ENCODE measurements at places on chromosomes 4 and X.

GRCh38 chr4:184825141-184825895, 450 bp downstream of the ACSL1 start:
- no peak for DNase-seq

DNA sequence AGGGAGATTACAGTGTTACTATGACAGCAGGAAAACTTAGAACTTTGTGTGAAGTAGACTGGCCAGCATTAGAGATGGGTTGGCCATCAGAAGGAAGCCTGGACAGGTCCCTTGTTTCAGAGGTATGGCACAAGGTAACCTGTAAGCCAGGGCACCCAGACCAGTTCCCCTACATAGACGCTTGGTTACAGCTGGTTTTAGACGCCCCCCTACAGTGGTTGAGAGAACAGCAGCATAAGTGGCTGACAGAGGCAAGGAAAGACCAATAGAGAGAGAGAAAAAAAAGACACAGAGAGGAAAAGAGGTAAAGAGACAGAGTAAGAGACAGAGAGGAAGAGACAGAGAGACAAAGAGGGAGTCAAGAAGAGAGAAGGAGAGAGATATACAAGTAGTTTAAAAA, 144.5 kb downstream of the GC start:
- DNase-seq: no peak

DNA sequence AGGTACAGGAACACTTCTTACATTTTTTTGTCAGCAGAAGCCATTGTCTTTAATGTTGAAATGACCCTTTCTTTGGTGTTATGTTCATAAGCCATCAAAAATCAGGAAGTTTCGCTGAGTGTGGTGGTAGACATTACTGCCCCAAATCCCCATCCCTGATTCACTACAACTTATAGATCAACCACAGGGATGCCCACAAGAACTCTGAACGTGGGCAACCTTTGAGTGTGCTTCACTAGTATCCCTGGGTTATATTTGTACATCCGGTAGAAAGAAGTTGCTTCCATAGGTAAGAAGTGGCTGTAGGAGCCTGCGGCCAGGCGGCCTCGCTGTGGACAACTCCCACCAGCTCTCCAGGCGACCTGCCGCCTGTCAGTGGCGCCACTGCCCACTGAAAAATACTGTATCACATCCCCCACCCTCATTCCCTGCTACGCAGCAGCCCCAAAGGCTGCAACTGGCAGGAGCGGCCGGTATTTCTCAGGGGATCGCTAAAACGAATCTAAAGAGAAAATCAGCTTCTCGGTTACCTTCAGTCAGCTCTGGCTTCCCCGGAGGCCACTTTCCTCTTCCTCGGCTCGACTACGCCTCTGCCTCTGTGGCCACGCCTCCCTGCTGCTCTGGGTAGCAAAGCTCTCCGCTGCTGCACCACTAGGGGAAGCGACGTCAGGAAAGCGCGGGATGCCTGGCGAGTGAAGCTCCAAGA, 13.9 kb upstream of the ETDC start:
- peak; percentile 4 for DNase-seq

GRCh38 chr4:182973941-182974340, 56.8 kb upstream of the DCTD start:
- no peak for DNase-seq

DNA sequence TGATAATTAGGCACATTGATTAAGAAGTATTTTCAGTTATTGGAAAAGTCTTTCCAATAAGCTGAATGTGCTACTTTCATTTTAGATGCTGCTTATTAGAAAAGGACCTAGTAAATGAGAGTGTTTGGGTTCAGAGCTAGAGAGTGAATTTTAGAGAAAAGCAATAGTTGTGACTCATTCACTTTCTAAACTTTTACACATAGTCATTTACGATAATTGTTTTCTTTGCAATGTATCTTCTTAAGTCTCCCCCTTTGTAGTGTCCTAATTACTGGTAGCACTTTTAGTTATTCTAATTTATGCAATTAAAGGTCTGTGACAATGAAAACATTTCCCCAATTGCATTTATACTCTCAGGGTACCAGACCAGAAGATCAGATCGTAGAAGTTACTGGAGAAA, 1.3 kb downstream of the IL21 start:
- DNase-seq: no peak

DNA sequence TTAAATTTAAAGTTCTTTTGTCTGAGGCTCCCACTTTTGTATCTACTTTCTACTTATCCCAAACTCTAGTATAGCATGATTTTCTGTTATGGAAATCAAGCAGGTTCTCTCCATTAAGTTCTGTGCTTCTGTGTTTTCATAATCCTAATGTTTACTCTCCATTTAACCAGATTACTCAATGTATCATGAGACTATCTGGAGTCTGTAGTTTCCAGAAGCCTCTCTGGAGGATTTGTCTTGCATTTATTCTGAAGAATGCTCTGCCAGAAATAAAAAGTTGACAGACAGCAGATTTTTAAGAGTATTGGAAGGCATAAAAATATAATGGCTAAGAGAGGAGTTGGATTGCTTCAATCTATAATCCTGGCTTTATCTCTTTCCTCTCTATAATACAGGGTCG, 39.2 kb upstream of the PLS3 start:
- DNase-seq: no peak

- DNase-seq: no peak
These were observed 128.5 kb downstream of the LARP7 start for GRCh38 chr4:112765317-112765974.

Measured in cerebellar nuclear complex (tissue), 1 donor.